ENCODE measurements at places on chromosomes 5 and 9.

DNA sequence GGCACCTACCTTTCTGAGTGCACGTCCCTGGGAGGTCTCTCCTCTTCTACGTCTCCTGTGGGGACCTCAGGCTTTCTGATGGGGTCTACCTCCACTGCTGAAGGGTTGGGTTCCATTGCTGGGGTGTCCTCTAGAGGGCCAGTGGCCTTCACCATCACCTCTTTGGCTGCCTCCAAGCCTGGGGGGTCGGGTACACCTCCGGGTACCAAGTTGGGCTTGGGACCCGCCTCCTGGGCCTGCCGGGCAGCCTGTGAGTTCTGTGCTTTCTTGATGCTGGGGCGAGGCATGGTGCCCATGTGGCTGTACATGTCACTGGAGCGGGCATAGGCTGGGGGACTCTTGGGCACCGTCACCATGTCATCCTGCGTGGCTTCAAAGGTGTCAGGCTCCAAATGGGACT is 4.5 kb downstream of the SH2D3C start:
- no peak for ATAC-seq

- ATAC-seq = no peak
Measured at GRCh38 chr9:68852941-68853340, 147.9 kb downstream of the PIP5K1B start.

- no peak for ATAC-seq
Measured at GRCh38 chr9:128005923-128006322, 25.1 kb upstream of the EEIG1 start.

DNA sequence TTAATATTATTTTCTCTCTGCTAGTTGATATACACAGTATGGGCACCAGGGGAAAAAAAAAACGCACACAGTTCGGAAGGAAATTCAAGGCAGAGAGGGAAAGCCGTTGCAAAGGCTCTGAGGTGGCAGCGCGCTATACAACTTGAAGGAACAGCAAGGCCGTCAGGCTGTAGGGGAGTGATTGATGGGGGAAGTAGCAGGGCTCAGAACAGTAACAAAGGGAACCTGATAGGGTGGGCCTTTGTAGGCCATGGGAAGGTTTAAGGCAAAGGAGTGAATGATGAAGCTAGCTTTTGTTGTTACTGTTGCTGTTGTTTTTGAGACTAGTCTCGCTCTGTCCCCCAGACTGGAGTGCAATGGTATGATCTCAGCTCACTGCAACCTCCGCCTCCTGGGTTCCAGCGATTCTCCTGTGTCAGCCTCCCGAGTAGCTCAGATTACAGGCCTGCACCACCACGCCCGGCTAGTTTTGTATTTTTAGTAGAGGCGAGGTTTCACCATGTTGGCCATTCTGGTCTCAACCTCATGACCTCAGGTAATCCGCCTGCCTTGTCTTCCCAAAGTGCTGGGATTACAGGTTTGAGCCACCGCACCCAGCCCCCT is 27.0 kb downstream of the AQP7 start:
- no peak for ATAC-seq

DNA sequence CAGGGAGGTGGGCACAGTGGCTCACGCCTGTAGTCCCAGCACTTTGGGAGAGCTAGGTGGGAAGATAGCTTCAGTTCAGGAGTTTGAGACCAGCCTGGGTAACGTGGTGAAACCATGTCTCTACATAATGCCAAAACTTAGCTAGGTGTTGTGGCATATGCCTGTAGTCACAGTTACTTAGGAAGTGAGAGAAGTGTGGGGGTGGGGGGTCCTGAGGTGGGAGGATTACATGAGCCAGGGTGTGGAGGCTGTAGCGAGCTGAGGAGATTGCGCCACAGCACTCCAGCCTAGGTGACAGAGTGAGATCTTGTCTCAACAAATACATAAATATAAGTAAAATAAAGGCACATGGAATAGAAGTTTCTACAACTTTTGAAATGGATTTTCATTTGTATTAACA is 23.1 kb downstream of the VCAN start:
- ATAC-seq = no peak

DNA sequence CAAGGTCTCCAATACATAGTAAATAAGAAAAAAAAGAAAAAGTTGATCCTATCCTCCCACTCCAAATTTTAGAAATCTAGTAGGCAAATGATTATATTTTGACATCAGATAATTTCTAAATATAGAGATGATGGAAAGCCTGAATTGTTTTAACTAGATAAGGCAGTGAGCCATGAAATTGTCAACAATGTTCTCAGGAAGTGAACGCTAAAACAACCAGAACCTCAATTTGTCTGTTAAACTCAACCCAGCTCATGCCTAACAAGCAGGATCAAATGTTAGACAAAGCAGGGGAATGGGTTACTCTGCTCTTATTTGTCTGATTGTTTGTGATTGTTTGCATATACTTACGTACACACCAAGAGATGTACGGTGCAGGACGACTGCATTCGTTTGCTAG is 49.2 kb downstream of the ESM1 start:
- ATAC-seq = no peak

DNA sequence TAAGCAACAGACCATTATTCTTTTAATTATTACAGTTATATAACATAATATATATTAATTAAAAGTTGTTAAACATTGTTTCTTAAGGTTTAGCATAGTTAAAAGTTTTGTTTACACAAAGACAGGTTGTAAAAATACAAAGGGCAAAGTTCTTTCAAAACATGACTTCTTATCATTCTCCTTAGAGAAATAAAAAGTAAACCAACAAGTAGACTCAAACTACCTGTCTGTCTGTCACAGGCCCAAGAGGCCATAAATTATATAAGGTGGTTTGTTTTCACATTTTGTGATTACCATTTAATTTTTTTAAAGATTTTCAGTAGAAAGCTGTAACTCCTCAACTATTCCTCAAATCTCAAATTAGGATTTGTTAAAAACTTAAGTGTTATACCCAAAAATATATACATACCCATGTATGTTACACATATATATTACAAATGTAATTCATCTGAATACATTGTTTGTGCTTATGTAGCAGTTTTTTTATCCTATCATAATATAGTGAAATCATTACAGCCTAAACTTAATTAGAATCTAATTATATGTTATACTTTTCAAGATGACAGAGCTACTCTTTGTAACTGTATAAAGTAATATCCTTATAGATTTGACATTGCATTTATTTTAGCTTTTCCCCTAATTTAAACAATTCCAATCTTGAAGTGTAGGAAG is 93.8 kb upstream of the GRHPR start:
- no peak for ATAC-seq

Data from activated CD4-positive, CD25-positive, alpha-beta regulatory T cell treated with anti-CD3 and anti-CD28 coated beads, Interleukin-2, amount 50 U/mL, for 24 hours (primary cell).